Suppressor macrophage treated with lipopolysaccharide for 1 hour (primary cell): ENCODE measurements at places on chromosomes 12 and 14.

DNA sequence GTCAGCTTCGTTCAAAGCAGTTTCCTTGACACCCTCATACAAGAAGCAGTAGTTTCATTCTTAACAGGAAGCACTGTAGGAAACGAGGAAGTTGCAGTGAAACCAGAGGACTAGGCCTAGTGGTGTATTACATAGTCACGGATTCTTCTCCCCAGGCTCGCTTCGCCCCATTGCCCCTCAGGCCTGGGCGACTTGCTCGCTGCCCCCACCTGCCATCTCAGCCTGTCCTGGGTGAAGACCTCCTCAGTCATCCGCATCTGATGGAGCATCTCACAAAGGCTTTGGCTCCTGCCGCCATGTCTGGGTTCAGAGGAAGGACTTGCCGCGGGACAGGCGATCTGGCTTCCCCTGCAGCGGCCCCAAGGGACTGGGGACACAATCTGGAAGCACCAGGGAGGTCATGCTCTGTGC lies 93.5 kb downstream of the LMNTD1 start:
- peak; percentile 73 for DNase-seq

- DNase-seq = no peak
These were observed 218.1 kb downstream of the MON2 start for GRCh38 chr12:62684570-62685295.

DNA sequence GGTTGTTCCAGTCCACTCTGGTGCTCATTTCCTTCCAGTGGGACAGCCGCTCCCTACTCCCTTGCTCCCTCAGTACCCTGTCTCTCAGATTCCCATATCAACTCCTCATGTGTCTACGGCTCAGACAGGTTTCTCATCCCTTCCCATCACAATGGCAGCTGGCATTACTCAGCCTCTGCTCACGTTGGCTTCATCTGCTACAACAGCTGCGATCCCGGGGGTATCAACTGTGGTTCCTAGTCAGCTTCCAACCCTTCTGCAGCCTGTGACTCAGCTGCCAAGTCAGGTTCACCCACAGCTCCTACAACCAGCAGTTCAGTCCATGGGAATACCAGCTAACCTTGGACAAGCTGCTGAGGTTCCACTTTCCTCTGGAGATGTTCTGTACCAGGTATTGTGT lies 69.9 kb downstream of the RAD52 start:
- no peak for DNase-seq

DNA sequence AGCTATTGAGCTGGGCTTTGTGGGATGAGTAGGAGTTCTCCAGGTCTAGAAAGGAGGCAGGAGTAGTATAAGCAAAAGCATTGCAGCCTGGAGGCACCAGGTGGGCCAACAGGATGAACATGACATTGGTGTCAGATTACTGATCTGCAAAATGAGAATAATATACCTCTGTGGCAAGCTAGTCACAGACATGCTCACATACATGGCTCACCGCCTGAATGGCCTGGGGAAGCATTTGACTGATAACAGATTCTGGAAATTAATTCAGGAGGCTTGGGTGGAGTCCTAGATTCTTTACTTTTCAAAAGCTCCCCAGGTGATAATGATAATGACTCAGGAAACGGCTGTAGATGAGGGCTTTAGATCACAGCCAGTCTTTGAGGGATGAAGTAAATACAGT lies 709 bp downstream of the TCL1B start:
- no peak for DNase-seq

GRCh38 chr12:39990122-39991101 lies 115.5 kb downstream of the SLC2A13 start:
- DNase-seq = peak; percentile 55

DNA sequence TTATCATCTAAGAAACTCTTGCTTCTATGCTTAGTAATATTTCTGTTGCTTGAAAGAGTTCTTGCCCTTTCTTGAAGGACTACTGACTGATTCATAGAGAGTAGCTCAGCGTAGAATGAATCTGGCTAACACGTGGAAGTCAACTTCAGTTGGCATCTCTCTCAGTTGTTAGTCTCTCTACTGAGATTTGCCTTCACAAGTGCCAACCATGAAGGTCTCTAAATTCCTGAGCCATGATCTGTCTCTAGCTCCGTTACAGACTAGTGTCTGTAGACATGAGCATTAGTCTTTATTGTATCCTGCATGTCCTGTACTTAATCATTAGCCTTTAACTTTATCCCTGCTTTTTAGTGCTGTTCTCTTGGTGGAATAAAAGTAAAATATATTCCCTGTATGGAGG lies 19.1 kb upstream of the ALX1 start:
- no peak for DNase-seq

DNA sequence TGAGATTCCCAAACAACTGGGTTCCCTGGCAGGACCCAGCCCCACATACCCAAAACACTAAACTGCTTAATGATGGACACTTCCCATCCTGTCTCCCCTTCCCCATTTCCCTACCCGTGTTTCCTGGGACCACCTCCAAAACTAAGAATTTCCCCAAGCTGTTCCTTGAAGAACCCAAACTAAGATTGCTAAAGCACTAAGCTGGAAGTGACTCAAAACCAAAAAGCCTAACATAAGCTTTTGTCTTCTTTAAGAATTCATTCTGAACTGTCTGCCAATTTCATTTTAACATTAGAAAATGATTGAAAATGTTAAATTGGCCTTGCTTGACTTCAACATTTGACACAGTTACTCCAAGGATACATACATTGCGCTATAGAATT lies 29.5 kb upstream of the STAB2 start:
- no peak for DNase-seq

- DNase-seq = peak; percentile 33
These were observed 101.0 kb downstream of the SCN8A start for GRCh38 chr12:51692016-51692415.

- no peak for DNase-seq
These were observed 58.4 kb downstream of the FZD10 start for GRCh38 chr12:130220706-130221100.

- DNase-seq = no peak
These were observed 3.7 kb upstream of the ART4 start for GRCh38 chr12:14846876-14847580.

- DNase-seq = no peak
These were observed 10.8 kb downstream of the CLEC1A start for GRCh38 chr12:10088031-10088430.

- DNase-seq = peak; percentile 86
These were observed 14.7 kb upstream of the ZNF385A start for GRCh38 chr12:54398995-54399793.

DNA sequence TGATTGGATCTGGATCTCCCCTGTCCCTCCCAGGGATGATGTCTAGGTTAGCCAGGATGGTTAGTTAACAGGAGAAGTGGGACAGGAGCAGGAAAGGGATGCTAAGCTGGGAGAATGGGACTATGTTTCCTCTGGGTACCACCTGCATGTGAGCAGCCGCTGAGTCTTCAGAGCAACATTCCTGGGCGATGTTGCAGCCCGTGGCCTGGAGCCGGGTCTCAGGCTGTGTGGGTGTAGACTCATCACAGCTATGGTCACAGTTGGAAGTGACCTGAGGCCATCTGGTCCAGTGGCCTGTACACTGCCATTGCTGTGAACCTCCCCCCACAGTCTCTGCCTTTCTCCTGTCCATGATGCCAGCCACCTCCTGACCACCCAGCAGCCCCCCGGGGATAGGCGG lies 422.6 kb downstream of the DPF3 start:
- no peak for DNase-seq

DNA sequence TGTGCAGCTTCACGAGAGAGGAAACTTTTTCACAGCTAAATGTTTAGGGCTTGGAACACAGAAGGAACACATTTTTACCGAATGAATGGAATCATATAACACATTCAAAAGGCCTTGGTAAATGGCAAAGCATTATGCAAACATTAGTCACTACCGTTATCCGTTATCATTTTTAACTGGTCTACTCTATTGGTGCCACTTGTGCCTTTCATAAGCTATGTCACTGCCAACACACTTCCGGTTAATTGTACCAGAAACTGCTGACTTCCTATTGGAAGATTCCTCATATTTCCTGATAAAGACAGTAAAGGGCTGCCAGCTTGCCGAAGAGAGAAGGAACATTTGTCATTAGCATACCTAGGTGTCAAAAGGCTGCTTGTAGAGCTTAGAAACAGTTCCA lies 169.2 kb downstream of the APAF1 start:
- no peak for DNase-seq

- DNase-seq = no peak
These were observed 417.2 kb upstream of the NOVA1 start for GRCh38 chr14:27015065-27015464.

DNA sequence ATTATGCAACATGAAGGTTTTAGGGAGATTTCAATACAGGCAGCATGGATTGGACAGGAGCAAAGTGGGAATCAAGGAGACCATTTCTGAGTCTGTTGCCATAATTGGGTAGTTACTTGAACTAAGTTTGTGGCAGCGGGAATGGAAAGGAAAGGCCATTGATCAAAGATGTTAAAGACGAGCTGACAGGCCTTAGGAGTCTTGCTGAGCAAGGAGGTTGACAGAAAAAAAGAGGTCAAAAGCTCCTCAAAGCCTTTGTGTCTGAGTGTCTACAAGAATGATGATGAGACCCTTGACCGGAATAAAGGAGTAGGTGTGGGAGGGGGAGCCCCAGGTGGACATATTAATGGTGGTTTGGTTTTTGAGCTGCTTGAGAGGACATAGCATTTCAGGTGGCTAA lies 9.4 kb downstream of the PLEKHA5 start:
- DNase-seq = no peak

- no peak for DNase-seq
These were observed 709.3 kb downstream of the RPS29 start for GRCh38 chr14:48876806-48877340.

DNA sequence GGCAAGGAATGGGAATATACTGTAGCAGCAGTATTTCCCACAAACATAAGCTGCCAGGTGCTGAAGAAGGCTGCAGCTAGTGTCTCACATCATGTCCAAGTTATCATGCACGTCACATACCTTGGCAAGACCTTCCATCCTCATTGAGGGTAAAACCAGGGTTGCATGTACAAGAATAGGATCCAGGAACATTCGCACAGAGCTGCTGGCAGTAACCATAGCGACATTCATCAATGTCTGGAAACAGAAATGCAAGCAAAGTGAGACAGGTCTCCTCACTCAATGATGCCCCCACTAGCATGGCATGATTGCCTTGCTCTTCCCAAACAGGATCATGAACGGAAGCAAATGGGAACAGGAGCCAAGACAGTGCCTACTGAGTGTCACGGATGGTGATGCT lies 23.8 kb upstream of the TC2N start:
- DNase-seq = no peak

GRCh38 chr12:71069311-71069710 lies 88.5 kb downstream of the TSPAN8 start:
- DNase-seq = no peak

DNA sequence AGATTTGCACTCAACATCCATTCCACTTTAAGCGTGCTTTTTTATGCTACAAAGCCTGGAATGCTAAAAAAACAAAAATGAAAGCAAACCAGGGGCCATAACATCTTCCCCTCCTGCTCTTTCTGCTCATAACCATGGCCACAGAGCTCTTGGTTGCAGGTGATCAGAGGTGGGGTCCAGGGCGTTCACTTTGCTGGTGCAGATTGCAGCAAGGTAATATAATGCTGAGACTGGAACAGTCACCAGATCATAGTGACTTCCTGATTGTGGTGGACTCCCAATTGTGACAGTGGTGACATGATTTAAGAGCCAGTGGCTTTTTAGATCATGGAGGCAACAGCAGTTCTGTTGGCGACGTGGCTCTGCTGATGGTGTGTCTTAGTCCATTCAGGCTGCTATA lies 115.0 kb upstream of the CPM start:
- DNase-seq = no peak

GRCh38 chr14:100524933-100525243 lies 62.3 kb downstream of the BEGAIN start:
- DNase-seq = peak; percentile 67

GRCh38 chr12:99029511-99030271 lies 384.6 kb downstream of the APAF1 start:
- no peak for DNase-seq

GRCh38 chr12:14643251-14643650 lies 53.1 kb downstream of the GUCY2C start:
- no peak for DNase-seq

DNA sequence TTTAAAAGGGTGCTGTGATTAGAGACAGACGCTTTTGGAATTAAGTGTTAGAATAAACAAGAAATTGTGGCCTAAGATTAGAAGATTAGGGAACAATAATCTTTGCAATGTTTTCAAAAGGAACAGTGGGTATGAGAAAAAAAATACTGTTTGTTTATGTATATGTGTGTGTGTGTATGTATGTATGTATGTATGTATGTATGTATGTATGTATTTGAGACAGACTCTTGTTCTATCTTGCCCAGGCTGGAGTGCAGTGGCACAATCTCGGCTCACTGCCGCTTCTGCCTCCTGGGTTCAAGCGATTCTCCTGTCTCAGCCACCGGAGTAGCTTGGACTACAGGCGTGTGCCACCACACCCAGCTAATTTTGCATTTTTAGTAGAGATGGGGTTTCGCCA lies 81.6 kb downstream of the TRAFD1 start:
- DNase-seq = no peak

GRCh38 chr12:46534327-46534840 lies 161.8 kb upstream of the SLC38A2 start:
- DNase-seq = no peak

DNA sequence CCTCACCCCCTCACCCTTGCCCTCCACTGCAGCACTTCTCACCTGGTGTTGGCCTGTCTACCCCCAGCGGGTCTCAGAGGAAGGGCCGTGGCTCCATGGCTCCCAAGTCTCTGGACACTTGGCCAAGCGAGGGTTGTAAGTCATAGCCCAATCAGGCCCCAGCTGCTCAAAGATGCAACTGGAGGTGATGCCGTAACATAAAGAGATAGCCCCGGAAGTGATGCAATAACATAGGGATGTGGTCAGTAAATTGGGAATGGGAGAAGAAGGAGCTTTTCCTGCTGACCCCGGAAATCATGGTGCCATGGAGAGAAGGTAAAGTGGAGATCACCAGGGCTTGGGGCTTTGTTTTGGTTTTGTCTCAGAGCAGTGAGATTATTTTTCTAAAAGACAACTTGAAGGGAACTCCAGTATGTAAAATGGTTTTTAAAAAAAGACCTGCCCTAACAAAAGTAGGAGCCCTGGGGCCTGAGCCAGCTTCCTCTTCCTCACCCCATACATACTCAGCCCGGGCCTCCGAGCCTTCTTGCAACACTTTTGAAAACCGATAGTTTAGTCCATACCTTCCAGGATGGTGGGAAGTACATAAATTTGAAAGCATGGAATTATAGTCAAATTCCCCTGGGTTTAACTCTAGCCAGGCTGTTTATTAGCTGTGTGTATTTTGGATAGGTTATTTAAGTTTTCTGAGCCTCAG lies 212.5 kb downstream of the CRADD start:
- DNase-seq = peak; percentile 83

GRCh38 chr12:10068644-10069043 lies 30.1 kb downstream of the CLEC1A start:
- peak; percentile 58 for DNase-seq

DNA sequence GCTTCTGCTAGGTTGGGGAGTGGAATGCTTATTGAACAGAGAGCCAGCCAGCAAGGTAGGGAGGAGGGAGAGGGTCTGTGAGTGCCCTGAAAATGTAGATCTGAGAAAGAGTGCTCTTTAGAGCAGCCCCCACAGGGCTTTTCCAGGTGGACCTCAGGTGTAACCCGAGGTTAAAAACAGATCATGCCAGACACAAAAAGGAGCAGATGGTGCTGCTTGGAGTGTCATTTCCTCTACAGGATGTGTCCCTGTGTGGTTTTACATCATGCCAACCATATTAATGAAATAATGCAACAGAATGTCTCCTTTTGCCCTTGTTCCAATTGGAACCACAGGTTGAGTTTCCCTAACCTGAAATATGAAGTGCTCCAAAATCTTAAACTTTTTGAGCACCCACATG lies 6.4 kb downstream of the SUSD6 start:
- no peak for DNase-seq
